ENCODE measurements at places on chromosomes 4 and X.
A peak's percentile ranks its signal among the peaks of the same experiment; 100 is the strongest.

- DNase-seq = no peak
Measured at GRCh38 chr4:173736840-173737239, 206.8 kb upstream of the HAND2 start.

- no peak for DNase-seq
Measured at GRCh38 chr4:157282019-157282418, 61.5 kb downstream of the GRIA2 start.

- DNase-seq = peak; percentile 6
Measured at GRCh38 chr4:2258091-2259035, 3.5 kb downstream of the MXD4 start.

- no peak for DNase-seq
Measured at GRCh38 chr4:54157606-54158005, 57.6 kb downstream of the GSX2 start.

DNA sequence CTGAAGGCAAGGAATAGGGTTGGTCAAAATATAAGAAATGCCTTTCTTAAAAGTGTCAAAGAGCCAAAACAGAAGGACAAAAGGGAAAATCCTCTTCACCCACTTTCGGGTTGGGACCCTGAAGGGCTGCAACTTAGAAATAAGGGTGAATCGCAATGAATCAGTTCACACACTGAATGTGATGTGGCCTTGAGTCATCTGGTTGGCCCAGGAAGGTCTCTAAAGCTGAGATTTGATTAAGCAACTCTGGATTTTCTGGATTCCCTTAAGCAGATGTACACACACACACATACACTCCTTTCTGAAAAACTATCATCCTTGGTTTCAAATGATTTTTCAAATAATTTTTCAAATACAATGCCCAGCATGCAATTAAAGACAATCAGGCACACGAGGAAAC, 13.1 kb downstream of the TAB3 start:
- DNase-seq = no peak

DNA sequence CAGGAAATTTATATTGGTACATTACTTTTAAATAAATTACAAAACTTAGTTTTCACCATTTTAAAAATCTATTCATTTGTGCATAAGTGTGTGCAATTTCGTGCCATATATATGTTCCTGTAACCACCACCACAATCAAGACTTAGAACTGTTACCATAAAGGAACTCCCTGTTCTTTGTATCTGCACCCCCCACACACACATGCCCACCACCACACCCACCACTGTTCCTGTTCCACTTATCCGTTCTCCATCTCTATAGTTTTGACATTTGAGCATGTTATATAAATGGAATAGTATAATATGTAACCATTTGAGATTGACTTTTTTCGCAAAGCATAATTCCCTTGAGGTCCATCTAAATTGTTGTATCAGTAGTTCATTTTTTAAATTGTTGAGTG, 73.7 kb downstream of the TAF1 start:
- DNase-seq = no peak

DNA sequence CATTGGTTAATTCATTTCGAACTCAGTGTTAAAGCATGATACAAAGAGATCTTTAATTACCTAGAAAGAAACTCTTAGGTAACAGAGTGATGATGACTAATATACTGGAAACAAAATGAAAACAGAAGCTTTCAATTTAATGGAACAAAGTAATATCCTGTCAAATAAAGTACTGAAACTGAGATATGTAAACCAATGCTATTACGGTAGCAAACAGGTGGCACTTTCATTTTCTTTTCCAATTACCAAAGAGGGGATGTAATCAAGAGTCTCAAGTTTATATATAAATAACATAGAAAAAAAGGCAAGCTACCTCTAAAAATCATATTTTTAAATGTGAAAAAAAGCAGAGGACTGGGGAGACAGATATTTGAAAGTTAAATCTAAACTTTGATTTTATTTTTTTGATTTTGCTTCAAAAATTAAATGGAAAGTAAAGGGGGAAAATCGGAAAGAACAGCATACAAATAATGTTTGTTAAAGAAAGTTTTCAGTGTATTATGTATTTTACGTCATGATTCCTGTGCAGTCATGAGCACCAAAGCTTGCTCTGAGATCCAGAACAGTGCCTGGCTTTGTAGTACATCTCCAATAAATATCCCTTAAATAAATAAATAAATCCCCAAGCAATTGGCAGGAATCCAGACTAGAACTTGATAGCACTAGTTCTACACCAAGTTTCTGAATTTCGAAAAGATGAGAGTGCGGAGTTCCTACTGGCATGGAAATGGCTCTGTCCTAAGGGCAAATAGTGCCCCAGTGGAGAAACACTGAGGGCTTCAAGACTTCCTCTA, 25.0 kb upstream of the RAPGEF2 start:
- peak; percentile 69 for DNase-seq

DNA sequence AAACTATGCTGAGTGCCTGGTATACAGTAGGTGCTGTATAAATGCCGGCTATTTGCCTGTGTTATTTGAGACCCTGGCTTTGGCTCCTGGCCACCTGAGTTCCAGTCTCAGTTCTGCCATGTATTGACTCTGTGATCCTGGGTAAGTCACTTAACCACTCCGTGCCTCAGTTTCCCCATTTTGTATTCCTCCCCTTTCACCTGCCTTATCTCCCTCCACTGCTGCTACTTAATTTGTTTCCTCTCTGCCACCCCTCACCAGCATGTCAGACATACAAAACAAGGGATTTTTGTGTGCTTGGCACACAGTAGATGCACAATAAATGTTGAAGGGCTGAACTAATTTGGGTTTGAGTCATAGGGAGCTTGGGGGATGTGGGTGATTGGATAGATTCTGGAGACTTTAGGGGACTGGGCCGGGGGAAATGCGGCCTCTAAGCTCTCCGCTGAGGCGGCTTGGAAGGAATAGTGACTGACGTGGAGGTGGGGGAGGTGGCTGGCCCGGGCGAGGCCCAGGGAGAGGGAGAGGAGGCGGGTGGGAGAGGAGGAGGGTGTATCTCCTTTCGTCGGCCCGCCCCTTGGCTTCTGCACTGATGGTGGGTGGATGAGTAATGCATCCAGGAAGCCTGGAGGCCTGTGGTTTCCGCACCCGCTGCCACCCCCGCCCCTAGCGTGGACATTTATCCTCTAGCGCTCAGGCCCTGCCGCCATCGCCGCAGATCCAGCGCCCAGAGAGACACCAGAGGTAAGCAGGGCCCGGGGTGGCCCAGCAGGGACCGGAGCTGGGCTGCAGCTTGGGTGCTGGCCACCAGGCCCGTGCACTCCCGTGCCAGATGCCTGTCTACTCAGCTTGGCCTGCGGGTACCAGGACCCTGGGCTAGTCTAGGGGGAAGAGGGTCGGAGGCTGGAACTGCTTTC, at the start of gene TIMP1:
TSS of gene TIMP1 (plus strand) at position 706 of the 917 bp plus-strand sequence. CDS start 980 bp downstream, outside the sequence.
- peak; percentile 81 for DNase-seq

DNA sequence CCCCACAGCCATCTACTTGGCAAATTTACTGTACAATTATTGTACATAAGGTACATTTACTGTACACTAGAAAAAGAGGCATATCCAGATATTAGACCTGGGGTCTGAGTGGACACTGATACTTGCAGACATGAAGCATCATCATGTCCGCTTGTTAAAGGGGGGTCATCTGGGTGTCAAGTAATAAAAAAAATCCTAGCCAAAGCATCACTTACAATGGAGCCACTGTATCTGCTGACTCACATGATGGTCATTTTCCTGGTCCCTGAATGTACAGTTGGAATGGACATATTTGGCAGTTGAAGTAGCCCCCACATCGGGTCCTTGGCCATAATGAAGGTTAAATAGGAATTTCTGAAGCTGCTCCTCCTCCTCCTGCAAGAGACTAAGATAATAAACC, 228.8 kb downstream of the THOC2 start:
- DNase-seq = no peak
